ENCODE measurements at places on chromosomes 7 and 10. TPM values are rescaled to one million over a fixed set of nuclear protein-coding genes. Genes with fewer than 3 reads are reported as not detected.

The TMEM184A gene
- total RNA-seq, result 0.03 TPM

DNA sequence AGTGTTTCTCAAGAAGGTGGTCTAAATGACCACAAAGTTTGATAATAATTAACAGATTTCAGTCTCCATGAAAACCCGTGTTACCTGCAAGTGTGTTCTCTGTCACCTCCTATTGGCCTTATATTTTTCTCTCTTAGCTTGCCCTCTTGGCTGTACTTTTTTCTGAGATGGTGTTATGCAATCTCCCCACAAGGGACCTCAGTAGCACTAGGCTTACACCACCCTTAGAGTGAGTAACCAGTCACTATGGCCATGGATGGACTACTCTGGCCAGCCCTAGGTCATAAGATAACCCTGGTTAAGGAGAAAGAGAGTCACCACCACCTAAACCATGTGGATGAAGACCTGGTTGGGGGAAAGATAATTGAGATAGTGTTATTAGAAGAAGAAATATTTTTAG is 76.8 kb downstream of the NPSR1 start:
- DNase-seq, result no peak

DNA sequence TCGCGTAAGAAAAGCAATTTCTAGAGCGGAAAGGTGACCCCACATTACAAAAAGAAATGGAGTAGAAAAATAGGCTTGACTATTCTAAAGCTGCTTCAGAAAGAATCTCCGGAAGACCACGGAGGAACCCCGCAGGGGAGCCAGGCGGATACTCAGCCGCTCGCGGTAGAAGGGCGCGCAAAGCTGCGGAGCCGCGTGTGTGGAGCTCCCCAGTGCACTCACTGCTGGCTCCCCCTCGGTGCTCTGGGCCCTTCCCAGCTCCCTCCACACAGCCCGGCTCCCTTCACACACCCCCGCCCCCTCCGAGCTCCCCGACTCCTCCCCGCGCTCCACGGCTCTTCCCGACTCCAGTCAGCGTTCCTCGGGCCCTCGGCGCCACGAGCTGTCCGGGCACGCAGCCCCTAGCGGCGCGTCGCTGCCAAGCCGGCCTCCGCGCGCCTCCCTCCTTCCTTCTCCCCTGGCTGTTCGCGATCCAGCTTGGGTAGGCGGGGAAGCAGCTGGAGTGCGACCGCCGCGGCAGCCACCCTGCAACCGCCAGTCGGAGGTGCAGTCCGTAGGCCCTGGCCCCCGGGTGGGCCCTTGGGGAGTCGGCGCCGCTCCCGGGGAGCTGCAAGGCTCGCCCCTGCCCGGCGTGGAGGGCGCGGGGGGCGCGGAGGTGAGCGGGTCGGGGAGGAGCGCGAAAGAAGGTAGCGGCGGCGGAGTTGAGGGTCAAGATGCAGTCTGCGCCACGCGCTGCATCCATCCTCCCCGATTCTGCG is at the start of gene STEAP2:
Gene STEAP2 (plus strand): TSS at position 350 of the 758 bp plus-strand sequence. CDS start 13,343 bp downstream, outside the sequence.
- peak; percentile 6 for DNase-seq

GRCh38 chr7:148296994-148297644 is 293.4 kb upstream of the C7orf33 start:
- DNase-seq, result no peak

GRCh38 chr10:96541921-96542320 is 28.2 kb upstream of the TLL2 start:
- no peak for DNase-seq

DNA sequence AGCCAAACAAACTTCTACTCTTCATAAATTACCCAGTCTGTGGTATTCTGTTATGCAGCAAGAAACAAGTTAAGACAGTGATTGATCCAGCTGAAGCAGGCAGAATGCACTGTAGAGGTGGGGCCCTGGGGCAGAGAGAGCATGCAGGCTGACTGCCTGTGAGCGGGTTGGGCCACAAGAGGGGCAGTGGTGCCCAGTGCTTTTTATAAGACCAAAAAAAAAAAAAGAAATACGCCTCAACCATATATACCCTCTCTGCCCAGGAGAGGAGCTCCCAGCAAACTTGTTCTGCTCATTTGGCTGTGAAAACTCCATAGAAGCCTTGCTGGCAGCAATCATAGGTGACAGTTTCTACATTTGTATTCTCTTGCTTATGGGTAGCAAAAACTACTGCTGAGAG is 104.7 kb downstream of the SORBS1 start:
- DNase-seq, result no peak

Data from activated T-helper 1 cell treated with anti-CD3 and anti-CD28 coated beads, Interleukin-12 subunit alpha, Interleukin-12 subunit beta, Interleukin-2, Interleukin-4 antibody, amounts not matched to agents 30 ng/mL and 10 ng/mL and 1 ng/mL, durations not matched to agents 14 hours and 24 hours and 36 hours (primary cell).